Stimulated activated CD4-positive, alpha-beta T cell treated with anti-CD3 and anti-CD28 coated beads, Interleukin-4, amount 100 ng/mL, for 1 hour (primary cell): ENCODE measurements at places on chromosomes 3 and 15.

- DNase-seq, result no peak
These were observed 24.6 kb downstream of the GTF2E1 start for GRCh38 chr3:120767106-120767505.

- no peak for DNase-seq
These were observed 9.5 kb downstream of the CMTM7 start for GRCh38 chr3:32401126-32401525.

DNA sequence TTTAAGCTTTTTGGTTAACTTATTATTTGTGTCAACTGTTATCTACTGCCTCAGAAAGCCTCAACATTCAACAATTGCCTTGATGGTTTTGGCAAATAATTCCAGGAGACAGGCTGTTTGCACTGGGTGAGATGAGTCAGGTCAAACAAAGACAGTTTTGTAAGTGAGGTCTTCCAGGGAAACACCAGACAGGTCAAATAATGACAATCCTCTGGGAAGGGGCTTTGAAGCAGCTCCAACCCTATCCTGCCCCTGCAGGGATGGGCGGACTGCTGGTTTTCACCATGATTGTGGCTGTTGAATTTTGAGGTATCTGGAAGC, 79.4 kb upstream of the PRR23E start:
- DNase-seq, result no peak

DNA sequence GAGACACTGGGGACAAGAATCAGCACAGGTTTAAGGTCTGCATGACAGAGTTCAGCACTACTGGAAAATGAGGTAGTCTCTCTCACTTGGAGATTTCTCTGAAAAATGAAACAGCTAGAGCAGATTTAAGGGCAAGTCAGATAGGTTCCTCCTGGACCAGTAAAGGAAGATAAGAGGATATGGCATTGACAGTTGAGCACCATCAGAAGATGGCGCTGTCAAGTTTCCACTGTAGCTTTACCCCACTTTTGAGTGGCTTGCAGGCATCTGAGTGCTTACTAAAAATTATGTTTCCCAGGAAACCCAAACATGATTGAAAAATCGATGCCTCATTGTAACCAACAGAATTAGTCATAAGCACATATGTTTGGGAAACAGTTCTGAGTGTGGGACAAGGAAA, 407.2 kb upstream of the UBE2E2 start:
- no peak for DNase-seq

- DNase-seq, result no peak
These were observed 214.4 kb downstream of the THSD4 start for GRCh38 chr15:71329497-71330260.

GRCh38 chr15:91863621-91864255, 10.2 kb downstream of the SLCO3A1 start:
- DNase-seq, result no peak

GRCh38 chr3:152235709-152236298, 32.9 kb upstream of the MBNL1 start:
- no peak for DNase-seq

GRCh38 chr3:149969110-149969939, 1.4 kb downstream of the PFN2 start:
- DNase-seq, result no peak

GRCh38 chr3:129330409-129330808, 51.7 kb downstream of the HMCES start:
- no peak for DNase-seq

DNA sequence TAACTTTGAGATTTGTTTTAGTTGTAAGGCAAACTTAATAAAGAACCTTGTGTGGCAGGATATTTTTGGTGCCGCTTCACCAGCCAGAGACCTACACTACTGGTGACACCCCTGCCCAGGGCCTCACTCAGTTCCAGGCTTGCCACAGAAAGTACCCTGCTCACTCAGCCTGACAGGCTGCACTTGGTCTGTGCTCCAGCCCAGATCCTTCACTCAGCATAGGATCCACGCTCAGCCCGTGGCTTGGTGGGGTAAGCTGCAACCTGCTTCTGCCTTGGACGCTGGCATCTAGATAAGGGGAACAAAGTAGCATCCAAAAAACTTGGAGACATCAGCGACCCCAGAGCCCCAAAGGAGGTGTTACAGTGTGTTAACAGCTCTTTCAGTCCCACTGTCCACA, 825.5 kb downstream of the EPHA3 start:
- DNase-seq, result no peak

- DNase-seq, result no peak
These were observed 341.8 kb upstream of the GBE1 start for GRCh38 chr3:82103241-82103640.

DNA sequence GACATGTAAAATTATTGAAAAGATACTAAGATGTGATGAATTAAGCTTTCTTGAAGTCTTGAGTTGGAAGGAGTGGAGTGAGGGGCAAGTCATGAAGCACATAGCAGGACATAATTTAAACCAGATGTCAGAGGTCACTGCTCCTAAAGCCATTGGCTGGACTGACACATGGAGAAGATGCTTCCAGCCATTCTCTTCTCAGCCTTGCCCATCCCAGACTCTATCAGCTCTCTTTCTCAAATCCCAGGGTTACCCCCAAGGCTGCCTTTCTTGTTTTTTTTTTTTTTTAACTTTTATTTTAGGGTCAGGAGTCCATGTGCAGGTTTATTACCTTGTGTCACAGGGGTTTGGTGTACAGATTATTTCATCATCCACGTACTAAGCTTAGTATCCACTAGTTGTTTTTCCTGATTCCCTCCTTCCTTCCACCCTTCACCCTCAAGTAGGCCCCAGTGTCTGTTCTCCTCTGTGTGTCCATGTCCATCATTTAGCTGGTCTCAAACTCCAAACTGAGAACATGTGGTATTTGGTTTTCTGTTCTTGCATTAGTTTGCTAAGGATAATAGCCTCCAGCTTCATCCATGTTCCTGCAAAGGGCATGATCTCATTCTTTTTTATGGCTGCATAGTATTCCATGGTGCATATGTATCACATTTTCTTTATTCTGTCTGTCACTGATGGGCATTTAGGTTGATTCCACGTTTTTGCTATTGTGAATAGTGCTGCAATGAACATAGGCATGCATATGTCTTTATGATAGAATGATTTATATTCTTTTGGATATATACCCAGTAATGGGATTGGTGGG, 18.9 kb downstream of the XIRP1 start:
- DNase-seq, result no peak

GRCh38 chr3:72015463-72015862, 230.5 kb upstream of the PROK2 start:
- DNase-seq, result no peak

DNA sequence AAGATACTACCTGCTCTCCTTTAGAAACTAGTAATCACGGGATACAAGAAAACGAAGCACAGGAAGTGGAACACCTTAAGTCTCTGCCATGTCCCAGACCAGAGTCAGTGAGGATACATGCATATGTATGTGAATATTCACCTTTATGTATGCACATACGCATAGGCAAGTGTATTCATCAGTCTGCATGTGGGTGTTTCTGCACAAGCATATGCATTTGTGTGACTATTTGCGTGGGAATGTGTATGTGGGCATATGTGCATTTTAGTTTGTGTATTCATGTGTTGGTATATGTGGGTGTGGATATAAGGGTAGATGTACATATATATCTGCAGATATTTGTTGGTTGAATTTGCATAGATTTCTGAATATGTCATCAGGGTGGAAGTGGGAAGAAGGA, 889.7 kb downstream of the AGBL1 start:
- DNase-seq, result no peak

- no peak for DNase-seq
These were observed 31.3 kb downstream of the EFL1 start for GRCh38 chr15:82231233-82231632.

GRCh38 chr3:25452192-25452591, 24.1 kb downstream of the RARB start:
- no peak for DNase-seq

DNA sequence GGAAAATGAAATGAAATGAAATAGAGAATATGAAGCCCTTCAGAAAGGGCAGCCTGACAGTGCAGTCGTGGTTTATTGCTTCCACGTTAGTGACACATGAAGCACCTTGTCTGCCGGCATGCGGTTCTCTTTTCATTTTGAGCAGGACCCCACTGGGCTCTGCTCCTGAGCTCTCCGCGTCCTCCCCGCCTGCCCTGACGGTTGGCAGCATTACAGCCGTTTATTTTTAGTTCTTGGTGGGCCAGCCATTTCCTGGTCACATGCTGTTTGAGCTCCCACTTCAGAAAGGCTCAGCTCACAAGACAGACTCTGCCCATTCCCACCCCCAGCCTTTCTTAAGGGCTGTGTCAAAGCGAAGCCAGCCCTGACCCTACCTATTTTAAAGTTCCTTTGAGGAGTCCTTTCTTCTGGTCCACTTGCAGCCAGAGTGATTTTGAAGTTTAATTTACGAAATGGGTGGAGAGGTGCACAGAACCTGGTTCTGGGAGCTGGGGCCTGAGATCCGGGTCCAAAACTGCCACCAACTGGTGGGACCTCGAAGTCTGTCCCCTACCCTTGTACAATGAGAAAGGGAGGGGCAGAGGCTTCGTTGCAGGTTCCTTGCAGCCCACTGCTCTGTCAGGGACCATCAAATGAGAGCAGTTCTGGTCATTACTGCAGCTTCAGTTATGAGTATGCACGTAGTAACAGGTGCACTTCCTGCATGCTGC, 60.1 kb downstream of the MGLL start:
- no peak for DNase-seq

- no peak for DNase-seq
These were observed 116.3 kb downstream of the MITF start for GRCh38 chr3:69855436-69856162.

DNA sequence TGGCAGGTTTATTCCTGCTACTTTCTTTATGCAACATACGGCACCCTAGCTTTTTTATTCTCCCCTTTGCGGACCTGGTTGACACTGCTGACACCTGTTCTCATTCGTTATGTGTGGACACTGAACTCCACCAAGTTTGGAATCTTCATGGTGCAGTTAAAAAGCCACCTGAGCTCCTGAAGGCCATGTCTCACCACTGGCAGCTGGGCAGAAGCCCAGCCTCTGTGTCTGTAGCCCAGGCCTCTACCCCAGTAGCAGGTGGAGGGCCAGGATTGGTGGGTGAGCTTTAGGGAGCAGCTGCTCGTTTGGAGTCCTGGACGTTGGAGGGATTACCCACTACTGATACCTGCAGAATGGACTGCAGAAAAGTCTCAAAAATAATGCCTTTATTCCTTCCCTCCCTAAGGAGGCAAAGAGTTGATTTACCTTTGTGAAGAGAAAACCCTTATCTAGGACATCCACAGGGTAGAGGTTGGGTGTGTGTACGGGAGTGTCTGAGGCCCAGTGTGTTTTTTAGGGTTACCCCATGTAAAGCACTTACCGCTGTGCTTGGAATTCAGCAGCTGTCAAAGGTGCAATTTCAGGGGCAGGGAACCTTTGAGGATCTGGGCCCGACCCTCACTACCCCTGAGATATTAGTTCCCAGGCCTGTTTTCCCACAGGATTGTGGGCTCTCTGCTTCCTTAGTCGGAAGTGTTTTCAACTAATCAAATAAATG, 637 bp upstream of the CCNDBP1 start:
- DNase-seq, result no peak

GRCh38 chr15:67050522-67051087, 14.8 kb upstream of the SMAD3 start:
- DNase-seq, result no peak

GRCh38 chr3:157844800-157845565, 261.2 kb downstream of the SHOX2 start:
- DNase-seq, result no peak

DNA sequence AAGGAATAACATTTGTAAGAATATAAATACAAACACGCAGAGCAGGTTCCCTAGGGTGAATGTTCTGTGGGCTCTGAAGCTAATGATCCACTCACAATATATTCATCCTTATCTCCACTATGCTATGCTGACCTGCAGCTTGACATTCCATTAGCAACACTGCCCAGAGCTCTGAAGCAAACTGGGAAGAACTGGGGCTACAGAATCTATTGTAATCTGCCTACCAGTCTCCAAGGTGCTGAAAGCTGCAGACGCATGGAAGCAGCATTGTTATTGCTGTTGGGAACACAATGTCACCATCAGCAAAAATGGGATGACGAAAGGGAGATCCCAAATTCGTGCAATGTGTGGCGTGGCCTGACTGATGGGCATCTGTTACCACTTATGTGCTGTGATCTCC, 316.7 kb upstream of the RORA start:
- DNase-seq, result no peak
